ENCODE measurements at places on chromosomes 1 and 21. TPM values are rescaled to one million over a fixed set of nuclear protein-coding genes. Genes with fewer than 3 reads are reported as not detected.

The TSPEAR gene
- total RNA-seq = not detected

The CHRNB2 gene
- not detected for total RNA-seq

The PRAMEF4 gene
- not detected for total RNA-seq

The SLC16A4 gene
- 106 TPM for total RNA-seq

The SH2D1B gene
- not detected for total RNA-seq

The TGFBR3 gene
- total RNA-seq = 56.9 TPM

The AZIN2 gene
- total RNA-seq = 6.2 TPM

The WLS gene
- 107 TPM for total RNA-seq

The SLC35F3 gene
- total RNA-seq = 1.9 TPM

The PAPPA2 gene
- total RNA-seq = 1.6 TPM

The GJC2 gene
- total RNA-seq = 2.4 TPM

The OR2T11 gene
- not detected for total RNA-seq

The RGSL1 gene
- not detected for total RNA-seq

Data from placental pericyte (primary cell).